ENCODE measurements at places on chromosomes 4 and X. TPM values are rescaled to one million over a fixed set of nuclear protein-coding genes. Genes with fewer than 3 reads are reported as not detected.

GRCh38 chr4:132195176-132195575 is 953.9 kb upstream of the PCDH10 start:
- H3K27ac ChIP-seq: no peak overlapping the region
- no peaks in the 10 kb centered on the region for H3K27me3 ChIP-seq
- H3K4me3 ChIP-seq: no peak overlapping the region

DNA sequence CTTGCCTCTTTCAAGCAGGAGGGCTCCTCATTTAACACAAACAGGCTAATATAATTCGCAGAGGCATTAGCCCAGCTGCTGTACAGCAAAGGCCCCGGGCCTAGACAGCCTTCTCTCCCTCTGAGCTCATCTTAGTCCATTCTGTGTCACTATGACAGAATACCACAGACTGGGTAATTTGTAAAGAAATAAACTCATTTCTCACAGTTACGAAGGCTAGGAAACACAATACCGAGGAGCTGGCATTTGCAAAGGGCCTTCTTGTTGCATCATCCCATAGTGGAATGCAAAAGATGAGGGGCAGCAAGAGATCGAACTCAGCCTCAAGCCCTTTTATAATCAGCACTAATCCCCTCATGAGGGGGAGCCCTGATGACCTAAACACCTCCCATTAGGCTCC is 48.5 kb downstream of the TSPAN5 start:
- H3K4me1 ChIP-seq: no peaks in the 10 kb centered on the region
- no peaks in the 10 kb centered on the region for H3K36me3 ChIP-seq
- H3K27me3 ChIP-seq: no peaks in the 10 kb centered on the region
- no peak for DNase-seq
- no peak overlapping the region for H3K27ac ChIP-seq

- H3K4me1 ChIP-seq: no peaks in the 10 kb centered on the region
- no peaks in the 10 kb centered on the region for H3K27me3 ChIP-seq
- DNase-seq: no peak
- peaks cover 18% of the 10 kb centered on the region for H3K36me3 ChIP-seq
Measured at GRCh38 chr4:52903273-52903672, 41.2 kb downstream of the RASL11B start.

- no peak overlapping the region for H3K27ac ChIP-seq
- no peaks in the 10 kb centered on the region for H3K27me3 ChIP-seq
- H3K4me1 ChIP-seq: no peaks in the 10 kb centered on the region
- no peak for DNase-seq
- H3K36me3 ChIP-seq: no peaks in the 10 kb centered on the region
- H3K4me3 ChIP-seq: no peak overlapping the region
Measured at GRCh38 chr4:131644619-131645018, 1504.5 kb upstream of the PCDH10 start.

DNA sequence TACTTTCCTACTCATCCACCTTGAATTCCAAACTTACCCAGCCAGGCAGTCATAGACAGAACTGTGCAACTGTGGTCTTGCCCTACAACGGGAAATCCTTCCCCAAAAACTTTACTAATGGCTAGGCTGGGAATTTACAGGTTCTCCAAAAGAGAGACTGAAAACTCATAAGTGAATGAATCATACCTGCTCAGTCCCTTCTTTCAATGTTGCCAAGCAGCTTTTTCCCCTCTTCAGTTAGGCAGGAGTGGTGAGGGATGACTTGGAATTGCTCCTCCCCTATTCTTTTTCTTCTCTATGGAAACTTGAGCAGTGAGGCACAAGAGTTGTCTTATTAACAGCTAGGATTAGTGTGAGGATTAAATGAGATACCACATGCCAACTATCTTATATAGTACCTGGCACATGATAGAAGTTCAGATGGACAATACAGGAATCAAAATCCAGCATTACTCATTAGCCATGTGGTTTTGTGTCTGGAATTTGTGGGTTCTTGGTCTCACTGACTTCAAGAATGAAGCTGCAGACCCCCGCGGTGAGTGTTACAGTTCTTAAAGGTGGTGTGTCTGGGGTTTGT is 105.9 kb downstream of the TEX13A start:
- no peak for DNase-seq
- no peaks in the 10 kb centered on the region for H3K4me1 ChIP-seq
- H3K36me3 ChIP-seq: no peaks in the 10 kb centered on the region
- H3K4me3 ChIP-seq: no peak overlapping the region

The TASL gene
- 3.0 TPM for total RNA-seq

All from left lung (tissue), 14 donors.